Posterior vena cava (tissue), 2 donors: ENCODE measurements at places on chromosomes 2 and 18.

- DNase-seq = peak; percentile 11
These were observed 11.6 kb upstream of the TBC1D8 start for GRCh38 chr2:101162561-101163330.

DNA sequence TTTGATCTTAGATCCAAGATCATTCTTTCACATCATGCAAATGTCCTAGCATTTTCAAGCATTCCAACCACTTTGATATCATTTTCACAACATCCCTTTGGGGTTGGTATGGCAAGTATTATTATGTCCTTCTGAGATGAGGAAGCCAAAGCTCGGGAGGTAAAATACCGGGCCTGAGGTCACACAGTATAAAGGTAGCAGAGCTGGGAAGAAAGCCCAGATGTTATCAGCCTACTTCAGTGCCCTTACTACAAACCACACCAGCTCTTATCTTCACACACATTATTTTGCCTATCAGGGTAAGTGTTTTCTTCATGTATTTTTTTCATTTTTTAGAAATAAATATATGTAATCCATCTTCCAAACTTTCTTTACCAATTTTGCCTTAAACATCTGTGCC lies 4.2 kb upstream of the B4GALT6 start:
- DNase-seq = no peak

GRCh38 chr18:39561126-39561525 lies 1995.5 kb upstream of the CELF4 start:
- no peak for DNase-seq

- DNase-seq = no peak
These were observed 43.1 kb upstream of the ATP8B1 start for GRCh38 chr18:57846258-57846657.

DNA sequence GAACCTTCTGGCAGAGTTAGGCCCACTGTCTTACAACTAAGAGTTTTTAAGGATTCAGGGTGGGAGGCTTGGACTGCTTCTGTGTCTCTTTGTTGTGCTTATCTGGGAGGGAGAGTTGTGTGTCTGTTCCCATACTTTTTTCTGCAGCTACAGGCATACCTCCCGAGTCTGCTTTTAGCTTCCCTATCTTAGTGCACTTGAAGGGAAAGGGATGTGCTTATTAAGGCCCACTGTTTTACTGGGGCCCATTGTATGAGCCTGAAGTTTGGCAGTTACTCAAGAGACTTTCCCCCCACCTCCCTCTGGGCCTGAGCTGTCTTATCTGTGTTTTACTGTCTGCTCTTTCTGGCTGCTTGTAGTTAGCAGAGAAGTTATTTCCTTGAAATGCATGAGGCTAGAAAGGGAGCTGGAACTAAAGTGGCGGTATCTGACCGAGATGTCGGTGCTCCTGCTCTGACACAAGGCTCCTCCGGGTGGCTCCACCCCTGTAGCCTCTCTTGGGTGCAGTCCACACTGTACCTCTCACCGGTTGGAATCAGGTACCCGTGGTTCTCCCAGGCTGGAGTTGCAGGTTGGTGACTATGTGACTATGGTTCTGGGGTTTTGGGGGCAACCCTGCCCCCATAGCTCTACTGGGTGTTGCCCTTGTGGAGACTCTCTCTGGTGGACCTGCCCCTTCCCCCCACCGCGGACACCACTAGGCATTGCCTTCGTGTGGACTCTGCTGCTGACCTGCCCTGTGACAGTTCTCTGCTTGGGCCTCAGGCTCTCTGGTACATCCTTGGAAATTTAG lies 12.9 kb downstream of the UBR3 start:
- no peak for DNase-seq

DNA sequence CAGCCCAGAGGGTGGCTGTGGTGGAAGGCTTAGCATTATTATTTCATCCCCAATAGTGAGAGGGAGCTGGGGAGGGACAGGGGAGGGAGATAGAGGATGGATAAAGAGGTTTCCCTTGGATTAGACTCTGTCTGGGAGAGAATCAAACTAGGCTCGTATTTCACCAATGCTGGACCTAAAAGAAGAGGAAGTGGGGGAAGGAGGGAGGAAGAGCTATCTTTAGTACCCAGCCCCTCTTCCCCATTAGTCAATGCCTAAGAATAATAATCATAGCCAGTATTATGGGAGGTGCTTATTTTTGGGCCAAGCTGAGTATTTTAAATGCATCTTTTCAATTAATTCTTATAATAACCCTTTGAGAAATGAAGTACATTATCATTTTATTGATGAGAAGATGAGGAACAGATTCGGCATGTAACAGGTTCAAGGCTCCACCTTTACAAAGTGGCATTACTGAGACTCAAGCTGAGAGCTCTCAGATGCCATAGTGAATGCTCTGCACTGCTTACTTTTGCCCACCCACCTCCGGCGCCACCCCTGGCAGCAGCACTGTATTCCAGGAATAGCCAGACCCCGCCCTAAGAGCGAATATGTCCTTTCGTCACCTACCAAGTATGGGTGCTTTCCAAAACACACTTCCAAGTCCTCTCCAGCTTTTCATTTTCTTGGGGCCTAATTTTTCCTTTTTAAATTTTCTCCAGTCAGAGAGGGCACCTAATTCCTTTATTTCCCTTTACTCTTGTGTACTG lies 21.0 kb downstream of the PAX8 start:
- no peak for DNase-seq

DNA sequence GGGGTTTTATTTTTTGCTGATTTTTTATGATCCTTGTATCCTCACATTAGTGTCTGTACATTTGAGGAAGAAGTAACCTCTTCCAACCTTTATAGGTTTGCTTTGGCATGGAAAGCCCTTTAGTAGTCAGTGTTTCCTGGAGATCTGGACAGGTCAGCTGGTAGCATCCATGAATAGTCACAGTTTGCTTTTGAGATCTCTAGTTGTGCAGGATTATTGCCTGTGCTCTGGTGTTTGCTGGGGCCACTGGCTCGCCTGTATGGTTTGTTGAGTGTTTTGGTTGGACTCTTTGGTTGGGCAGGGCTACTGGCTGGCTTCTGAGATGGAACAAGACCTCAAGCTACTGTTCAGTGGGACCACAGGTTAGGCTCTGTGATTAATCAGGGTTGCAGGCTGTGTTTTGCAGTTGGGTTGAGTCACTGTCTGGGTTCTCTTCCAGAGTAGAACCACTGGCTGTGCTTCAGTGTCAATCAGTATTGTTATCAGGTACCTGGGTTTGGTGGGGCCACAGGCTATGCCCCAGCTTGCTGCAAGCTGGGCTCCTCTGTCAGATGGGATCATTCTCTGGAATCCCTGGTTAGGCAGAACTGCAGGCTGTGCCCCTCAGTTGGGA lies 20.0 kb downstream of the SP140L start:
- no peak for DNase-seq

- no peak for DNase-seq
These were observed 65.8 kb upstream of the ZNF804A start for GRCh38 chr2:184532551-184532950.

GRCh38 chr2:80168801-80169200 lies 135.8 kb downstream of the LRRTM1 start:
- no peak for DNase-seq

GRCh38 chr2:17309741-17310339 lies 208.4 kb downstream of the RAD51AP2 start:
- DNase-seq = no peak

DNA sequence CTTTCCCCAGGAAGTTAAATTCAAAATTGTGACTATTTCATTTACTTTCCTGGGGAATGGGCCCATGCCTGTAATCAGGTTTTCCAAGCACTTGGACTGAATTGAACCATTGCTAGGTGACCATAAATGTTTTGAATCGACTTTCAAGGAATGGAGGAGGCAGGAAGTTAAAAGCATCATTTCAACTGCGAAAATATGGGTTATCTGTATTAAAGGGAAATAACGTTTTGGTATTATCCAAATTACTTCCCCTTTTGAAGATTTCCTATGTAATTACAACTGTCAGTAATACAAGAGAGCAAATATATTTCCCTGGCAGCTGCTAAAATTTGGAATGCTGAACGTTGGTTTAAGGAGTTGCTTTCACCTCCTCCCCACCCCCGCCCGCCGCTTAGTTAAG lies 19.0 kb downstream of the PNO1 start:
- DNase-seq = no peak

- no peak for DNase-seq
These were observed 48.7 kb downstream of the IL1RL2 start for GRCh38 chr2:102235491-102235890.
